ENCODE measurements at places on chromosomes 1 and 21.
A peak's percentile ranks its signal among the peaks of the same experiment; 100 is the strongest.

DNA sequence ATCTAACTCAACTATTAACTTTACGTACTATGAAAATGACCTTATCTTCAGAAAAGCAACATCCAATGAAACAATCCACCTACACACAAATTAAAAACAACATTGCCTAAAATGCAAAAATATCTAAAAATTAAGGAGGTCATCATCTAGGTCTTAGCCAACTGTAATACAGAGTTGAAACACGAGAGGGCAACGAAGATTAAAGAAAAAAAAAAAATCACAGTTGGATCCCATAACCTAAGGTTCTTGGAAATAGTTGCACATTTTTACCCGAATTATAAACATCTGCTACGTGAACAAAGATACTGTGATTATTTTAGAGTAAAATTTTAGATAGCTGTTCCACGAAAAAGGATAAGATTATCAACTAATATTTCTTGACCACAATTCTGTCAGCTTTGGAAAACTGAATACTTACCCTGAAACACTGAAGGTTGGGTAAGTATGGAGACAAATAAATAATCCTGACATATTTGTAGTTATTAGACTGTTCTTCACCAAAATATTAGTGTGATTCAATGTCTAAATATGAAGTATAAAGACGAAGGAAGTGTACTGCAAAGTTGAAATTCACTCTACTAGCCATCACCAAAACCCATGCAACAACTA lies 88.0 kb upstream of the AK4 start:
- no peak for DNase-seq

DNA sequence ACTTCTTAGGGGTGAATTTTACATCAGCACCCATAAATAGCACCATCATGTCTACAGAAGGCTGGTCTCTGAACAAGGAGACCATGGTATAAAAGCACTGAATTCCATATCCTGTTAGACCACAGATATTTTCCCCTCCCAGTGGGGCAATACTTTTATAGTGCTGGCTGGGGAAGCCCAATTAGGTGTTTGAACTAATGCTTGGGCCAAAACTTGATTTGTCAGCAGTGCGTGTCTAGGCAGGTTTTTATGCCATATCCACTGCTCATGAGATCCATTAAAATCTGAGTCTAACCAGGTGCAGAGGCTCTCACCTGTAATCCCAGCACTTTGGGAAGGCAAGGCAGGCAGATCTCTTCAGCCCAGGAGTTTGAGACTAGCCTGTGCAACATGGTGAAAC lies 623.0 kb downstream of the NPHP4 start:
- no peak for DNase-seq

DNA sequence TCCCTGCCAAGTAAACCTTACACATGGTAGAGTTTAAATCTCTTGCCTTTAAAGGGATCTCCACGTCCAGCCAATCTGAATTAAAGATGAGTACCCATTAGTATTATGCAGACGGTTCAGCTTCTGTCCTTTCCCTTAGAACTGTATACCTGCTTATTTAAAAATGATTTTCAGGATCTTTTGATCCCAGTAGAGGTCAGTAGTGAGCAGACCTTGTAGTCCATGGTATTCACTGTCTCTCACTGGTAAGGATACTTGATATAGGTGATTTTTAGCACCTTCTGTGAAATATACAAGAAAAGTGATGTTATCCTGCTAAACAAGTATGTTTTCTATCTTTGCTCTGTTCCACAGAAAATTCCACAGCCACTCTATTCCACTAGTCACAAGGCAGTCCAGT lies 1211.6 kb upstream of the ADGRL4 start:
- no peak for DNase-seq

DNA sequence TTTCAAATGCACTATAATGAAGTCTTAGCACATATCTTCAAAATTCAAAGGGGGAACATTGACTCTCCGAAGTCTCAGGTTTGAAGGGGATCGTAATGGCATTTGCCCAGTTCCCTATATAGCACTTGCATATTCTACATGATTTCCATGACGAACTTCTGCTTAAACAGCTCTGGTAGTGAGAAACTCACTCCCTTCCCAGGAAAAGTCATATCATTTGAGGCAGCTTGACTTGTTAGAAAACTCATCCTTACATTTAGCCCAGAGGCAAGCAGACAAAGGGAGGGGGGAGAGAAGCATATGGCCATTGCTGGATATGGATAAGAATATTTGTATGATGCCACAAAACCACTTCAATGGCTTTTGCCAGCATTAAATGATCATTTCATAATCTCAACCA lies 27.0 kb upstream of the TTLL7 start:
- no peak for DNase-seq

DNA sequence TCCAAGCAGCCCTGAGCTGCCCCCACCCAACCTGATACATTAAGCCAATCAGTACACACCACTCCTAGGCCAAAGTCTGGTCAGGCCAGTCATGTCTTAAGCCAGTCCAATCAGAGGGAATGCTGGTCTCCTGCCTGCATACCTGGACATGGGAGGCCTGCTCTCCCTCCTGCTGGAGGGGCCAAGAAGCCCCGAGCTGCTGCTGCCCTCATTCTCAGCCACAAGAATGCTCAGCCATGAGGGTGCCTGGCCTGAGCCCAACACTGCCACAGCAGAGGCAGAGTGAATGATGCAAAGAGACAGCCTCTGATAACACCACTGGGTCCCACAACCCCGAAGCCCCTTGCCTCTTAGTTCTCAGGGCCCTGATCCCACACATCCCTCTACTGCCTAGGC lies 23.0 kb downstream of the CHD5 start:
- no peak for DNase-seq

DNA sequence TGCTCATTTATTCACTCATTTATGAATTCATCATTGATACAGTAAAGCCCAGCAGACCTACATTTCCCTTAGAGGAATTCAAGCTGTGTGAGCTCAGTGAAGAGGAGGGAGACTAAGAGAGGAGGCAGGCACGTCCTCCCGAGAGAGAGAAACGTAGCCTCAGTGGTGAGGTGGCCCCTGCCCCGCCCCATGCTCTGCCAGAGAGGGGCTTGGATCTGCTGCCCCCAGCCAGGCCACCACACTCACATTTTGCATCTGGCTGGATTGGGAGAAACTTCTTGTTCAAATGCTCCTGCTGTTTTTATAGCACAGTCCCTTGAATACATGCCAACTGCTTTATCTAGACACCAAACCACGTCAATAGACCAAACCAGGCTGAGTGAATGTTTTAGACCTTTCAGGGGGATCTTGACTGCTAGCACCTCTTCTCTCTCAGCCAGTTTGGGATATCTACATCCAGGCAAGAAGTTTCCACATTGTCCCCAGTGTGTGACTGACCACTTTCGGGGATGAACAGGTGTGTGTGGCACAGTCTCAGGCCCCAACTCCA lies 67.7 kb upstream of the AJAP1 start:
- no peak for DNase-seq

GRCh38 chr1:50342525-50342924 lies 80.7 kb downstream of the DMRTA2 start:
- DNase-seq = no peak

DNA sequence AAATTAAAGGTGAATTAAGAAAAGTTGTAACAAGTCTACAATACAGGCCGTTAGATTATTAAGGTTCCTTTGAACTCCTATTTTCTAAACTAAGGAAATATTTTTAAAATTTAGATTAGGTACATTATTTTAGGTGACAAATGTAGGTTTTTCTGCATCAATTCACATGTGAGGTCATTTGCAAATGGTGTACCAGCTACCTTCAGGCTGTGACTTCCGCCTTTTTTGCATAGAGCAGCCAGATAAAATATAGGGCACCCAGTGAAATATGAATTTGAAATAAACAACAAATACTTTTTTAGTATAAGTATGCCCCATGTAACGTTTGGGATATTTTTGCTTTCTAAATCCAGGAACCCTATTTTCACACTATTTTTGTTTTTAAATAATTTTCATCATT lies 544.0 kb downstream of the LMO4 start:
- DNase-seq = no peak

- DNase-seq = peak; percentile 71
These were observed 56.2 kb upstream of the RASAL2 start for GRCh38 chr1:178037510-178038253.

DNA sequence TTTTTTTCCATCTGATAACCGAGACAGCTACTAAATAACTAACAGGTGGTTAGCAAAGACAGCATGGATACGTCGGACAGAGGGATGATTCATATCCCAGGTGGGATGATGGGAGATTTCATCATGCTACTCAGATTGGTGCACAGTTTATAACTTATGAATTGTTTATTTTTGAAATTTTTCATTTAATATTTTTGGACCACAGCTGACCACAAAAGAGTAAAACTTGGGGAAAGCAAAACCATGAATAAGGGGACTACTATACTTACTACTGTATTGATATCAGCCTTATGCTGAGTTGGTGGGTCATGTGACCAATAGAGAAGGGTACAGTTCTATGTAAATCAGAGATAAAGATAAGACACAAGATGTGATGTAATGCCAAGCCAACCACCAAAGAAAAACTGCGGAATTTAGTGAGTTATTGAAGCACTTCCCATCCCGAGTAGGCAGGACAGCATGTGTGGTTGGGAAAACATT lies 248.1 kb upstream of the C1orf105 start:
- DNase-seq = no peak

DNA sequence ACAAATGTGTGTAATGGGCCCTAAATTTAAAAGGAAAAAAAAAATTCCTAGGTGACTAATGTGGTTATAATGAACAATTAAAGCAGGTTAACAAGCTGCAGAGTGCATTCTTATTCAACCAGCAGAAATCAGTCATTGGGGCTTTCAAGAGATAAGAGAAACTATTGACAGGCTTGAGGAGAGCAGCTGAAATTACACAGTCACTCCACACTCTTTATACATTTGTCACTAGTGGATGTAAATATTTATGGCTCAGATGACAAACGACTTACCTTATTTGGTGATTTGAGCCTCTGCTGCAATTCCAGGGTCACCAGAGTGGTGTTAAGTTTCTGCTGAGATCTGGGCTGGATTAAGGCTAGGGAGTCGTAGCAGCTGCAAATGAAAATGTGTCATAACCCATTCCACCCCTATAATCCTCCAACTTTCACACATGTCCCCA lies 896.3 kb downstream of the TTLL7 start:
- DNase-seq = no peak

DNA sequence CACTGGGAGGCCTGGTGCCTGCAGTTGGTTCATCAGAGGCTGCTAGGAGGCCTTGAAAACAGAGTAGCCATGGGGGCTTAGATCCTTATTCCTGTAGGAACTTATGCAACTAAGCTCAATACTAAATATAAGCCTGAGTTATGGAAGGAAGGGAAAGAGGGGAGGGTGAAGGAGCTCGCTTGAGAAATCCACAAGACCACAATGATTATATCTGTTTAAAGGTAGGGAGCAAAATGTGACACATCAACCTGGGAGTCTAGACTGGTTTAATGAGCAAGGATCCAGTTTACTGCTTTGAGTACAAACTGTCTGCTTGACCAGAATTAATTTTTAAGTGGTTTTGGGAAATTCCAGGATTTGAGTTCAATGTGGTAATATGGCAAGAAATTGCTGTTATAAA lies 20.4 kb upstream of the ANGPTL7 start:
- DNase-seq = no peak

DNA sequence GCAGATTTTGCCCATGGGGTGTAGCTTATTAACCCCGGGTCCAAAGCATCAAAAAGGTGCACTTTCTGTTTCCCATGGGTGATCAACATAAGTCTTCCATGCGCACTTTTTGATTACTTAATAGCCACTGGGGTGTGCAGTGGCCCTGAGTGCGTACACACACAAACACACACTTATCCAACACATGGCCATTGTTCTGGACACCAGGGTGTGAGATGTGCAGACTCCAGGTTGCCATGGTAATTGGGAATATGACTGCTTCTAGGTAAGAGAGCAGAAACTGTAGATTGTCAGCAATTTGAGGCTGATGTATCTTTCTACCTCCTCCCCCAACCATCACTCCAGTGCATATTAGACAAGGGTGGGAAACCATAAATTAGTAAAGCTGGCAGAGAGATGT lies 68.8 kb downstream of the MAB21L3 start:
- no peak for DNase-seq

DNA sequence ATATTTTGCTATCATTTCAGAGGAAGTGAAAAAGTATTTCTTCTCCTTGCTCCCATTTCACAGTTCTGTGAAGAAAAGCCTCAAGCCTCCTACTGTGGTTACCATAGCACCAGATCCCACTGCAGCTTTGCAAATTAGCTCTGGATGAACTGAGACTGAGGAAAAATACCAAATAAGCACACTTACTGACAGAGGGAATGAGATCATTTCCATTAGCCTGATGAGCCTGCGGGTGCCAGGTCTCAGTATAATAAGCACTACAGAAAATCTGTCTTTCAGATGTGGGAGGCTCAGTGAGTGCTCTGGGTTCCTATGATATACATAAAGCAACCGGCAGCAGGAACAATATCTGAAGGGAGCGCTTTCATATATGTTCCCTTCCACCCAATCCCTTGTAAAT lies 21.4 kb downstream of the XKR8 start:
- DNase-seq = peak; percentile 34

DNA sequence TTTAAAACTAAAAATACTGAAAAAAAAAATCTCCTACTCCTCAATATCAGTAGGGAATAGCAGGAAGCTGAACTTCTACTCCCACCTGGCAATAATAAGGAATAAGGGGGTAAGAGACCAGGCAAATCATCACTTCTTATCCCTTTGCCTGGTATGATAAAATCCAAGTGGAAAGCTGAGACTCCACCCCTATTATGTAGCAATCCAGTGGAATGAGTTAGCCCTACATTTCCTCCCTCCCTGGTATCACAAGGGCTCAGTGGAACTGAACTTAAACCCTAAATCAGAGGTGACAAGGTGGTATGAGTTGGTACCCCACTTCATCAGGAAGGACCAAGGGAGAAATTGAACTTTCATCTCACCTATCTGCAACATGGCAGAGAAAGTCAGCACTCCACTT lies 25.7 kb downstream of the TRIM33 start:
- no peak for DNase-seq

GRCh38 chr1:236168716-236169429 lies 26.5 kb downstream of the GPR137B start:
- DNase-seq = no peak
